ENCODE measurements at places on chromosomes 13 and 19.

DNA sequence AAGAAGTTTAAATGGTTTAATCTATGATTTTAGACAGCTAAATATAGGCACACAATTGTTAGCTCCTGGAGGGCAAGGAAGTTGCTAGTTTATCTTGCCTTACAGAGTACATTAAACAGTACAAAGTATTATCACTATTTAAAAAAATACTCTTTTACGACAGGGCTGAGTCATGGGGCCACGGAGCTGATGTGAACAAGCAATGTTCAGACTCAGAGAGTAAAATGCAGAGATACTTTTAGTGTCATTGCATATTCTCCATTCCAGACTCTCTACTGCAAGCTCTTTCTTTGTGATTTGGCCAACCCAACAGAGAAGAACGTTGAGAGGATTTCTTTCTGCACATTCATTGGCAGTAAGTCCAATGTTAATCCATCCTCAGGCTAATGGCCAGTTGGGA lies 352.4 kb downstream of the SPRY2 start:
- no peak for DNase-seq

DNA sequence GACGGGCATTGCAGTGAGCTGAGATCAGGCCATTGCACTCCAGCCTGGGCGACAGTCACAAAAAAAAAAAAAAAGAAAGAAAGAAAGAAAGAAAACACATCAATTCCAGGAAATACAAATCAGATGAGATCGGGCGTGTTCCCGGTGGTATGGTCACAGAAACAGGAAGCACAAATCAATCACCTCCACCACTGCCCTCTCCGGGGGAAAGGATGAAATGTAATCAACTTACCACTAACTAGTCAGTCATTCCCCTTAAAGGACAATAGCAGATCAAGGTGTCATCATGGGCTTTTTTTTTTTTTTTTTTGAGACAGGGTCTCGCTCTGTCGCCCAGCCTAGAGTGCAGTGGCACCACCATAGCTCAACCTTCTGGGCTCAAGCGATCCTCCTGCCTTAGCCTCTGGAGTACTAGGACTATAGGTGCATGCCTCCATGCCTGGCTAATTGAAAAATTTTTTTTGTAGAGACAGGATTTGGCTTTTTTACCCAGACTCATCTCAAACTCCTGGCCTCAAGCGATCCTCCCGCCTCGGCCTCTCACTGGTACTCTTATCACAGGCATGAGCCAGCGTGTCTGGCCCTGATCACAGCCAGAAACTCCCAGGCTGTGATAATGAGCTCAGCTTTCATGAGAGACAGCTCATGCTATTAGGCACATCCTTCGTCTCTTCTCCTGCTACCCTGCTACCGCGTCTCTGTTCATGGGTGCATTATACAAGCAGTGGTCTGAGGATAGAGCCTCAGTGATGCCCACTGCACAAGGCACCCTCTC lies 6.8 kb upstream of the DPRX start:
- no peak for DNase-seq

- peak; percentile 82 for DNase-seq
Observed at GRCh38 chr19:51372649-51373504, at the start of gene NKG7. Gene NKG7 (minus strand): TSS chr19:51372654. CDS start chr19:51372535, 119 bp downstream.

DNA sequence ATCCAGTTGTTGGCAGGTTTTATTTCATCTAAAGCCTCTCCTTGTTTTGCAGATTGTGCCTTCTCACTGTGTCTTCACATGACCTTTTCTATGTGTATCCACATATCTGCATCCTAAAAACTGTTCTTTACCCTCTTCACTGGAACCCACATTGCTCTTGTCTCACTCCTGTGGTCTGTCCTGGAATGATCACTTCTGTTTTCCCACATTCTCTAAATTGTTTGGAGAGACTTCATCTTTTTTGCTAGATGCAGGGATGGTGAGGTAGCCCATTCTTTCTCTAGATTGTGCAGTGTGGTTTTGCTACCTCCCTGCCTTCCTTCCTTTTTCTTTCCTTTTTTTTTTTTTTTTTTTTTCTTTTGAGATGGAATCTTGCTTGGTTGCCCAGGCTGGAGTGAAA lies 608.6 kb upstream of the MIR17HG start:
- DNase-seq = no peak

GRCh38 chr19:3095441-3096191 lies 1.5 kb downstream of the GNA11 start:
- peak; percentile 52 for DNase-seq

DNA sequence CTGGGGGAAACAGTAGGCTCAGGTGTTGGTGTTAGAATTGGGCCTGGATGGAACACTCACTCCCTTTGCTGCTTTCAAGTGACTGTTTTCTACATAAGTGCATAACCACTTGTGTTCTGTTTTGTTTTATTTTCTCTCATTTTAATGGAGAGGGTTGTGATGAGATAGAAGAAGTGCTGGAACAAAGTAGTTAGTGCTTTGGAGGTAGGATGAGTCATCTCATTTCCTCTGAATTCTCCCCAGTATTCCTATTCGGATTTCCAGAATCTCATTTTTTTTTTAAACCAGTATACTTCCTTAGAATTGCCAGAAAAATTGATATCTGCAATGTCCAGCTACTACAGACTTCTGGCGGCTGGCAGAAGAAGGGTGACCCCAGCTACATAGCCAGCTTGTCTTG lies 575.9 kb downstream of the MYO16 start:
- DNase-seq = no peak

DNA sequence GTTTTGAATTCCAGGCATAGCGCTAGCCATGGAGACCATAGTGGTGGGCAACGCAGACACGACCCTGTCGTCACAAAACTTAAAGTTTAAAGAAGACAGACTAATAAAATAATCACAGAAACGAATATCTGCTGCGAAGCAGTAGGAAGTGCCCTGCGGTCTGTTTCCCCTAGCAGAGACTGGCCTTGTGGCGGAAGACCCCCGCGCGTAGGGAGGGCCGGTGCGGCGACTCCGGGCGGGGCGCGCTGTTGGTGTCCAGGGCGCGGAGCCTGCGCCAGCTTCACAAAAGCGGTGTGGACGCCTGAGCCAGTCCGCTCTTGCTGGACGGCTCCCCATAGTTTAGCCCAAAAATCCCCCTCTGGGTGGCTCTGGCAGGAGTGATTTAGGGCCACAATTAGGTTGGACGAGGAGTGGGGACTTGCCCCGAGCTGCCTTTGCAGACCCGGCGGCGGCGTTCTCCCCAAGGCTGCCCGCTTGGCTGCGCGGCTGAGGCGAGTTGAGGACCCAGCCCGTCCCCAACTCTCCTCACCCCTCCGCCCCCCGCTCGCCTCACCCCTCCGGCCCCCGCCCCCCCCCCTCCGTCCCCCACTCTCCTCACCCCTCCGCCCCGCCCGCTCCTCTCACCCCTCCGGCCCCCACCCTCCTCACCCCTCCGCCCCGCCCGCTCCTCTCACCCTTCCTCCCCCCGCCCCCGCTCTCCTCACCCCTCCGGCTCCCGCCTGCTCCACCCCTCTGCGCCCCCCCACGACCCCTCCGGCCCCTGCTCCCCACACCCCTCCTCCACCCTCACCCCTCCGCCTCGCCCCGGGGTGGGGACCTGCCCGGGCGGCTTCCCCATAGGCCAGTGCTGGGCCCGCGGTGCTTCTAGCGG lies 14.2 kb upstream of the LATS2 start:
- DNase-seq = peak; percentile 19

DNA sequence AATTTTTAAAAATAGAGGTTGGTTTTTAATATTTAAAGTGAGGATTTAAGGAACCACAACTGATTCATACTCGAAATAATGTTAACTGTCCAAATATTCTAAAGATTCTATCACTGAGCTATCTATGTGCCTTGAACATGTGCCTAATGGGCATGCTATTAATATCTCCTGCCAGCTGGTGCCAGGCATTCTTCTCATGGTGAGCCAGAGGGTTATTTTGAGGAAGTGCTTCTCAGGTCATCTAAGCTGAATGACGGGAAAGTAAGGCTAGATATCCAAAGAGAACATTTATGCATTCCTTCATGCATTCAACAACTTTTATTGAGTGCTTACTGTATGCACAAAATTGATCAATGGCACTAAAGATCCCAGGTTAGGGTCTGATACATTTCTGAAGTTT lies 138.2 kb downstream of the PIBF1 start:
- DNase-seq = no peak

DNA sequence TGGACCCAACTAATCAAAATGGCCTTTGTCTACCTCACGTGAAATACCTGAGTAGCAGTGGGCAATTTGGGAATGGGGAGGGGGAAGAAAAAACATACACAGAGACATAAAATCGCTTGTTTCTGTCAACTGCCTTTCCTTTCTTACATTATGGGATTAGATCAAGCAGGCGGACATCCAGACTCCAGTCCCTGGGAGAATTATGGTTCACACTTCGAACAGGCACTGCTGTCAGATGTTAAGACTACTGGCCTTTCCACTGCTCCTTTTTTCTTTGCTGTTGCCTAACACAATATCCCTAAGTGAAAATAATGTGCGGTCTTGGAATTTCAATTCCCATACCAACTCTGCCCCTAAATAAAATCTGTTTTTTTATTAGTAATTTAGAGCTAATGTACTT lies 1719.7 kb upstream of the SLC10A2 start:
- DNase-seq = no peak

- DNase-seq = peak; percentile 51
Observed at GRCh38 chr19:50328224-50328872, 829 bp downstream of the KCNC3 start.

DNA sequence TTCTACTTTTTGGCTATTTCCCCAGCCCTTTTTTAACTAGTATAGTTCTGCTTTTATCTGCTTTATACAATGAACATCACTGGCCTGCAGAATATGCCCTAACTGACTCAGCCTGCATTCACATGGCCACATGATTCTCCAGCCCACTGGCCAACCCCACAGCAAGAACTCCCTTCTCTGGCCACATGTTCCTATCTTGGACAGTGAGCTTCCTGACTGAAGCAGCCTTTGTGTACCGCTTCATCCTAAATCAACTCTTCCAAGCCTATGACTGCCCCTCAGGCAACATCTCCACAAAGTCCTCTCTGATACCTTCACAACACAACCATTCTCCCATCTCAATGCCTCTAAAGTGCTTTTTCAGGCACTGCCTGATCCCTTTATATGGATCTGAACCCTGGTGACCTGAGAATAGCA lies 214.1 kb downstream of the COL4A1 start:
- DNase-seq = no peak

Measured in activated naive CD4-positive, alpha-beta T cell treated with Interleukin-2 at 50 U/mL for 16 hours (primary cell).